ENCODE measurements at places on chromosomes 2 and 18. TPM values are rescaled to one million over a fixed set of nuclear protein-coding genes. Genes with fewer than 3 reads are reported as not detected.
A peak's percentile ranks its signal among the peaks of the same experiment; 100 is the strongest.

- DNase-seq, result no peak
- peaks cover 8% of the 10 kb centered on the region for H3K36me3 ChIP-seq
These were observed 68.6 kb downstream of the CAB39 start for GRCh38 chr2:230781130-230781797.

The ANKRD30BL gene
- not detected for total RNA-seq

The GPATCH11 gene
- total RNA-seq, result 7.7 TPM

- no peak overlapping the region for H3K4me3 ChIP-seq
- peaks cover 6% of the 10 kb centered on the region for H3K36me3 ChIP-seq
- H3K27ac ChIP-seq, result no peak overlapping the region
These were observed 20.9 kb downstream of the THNSL2 start for GRCh38 chr2:88190808-88191721.

DNA sequence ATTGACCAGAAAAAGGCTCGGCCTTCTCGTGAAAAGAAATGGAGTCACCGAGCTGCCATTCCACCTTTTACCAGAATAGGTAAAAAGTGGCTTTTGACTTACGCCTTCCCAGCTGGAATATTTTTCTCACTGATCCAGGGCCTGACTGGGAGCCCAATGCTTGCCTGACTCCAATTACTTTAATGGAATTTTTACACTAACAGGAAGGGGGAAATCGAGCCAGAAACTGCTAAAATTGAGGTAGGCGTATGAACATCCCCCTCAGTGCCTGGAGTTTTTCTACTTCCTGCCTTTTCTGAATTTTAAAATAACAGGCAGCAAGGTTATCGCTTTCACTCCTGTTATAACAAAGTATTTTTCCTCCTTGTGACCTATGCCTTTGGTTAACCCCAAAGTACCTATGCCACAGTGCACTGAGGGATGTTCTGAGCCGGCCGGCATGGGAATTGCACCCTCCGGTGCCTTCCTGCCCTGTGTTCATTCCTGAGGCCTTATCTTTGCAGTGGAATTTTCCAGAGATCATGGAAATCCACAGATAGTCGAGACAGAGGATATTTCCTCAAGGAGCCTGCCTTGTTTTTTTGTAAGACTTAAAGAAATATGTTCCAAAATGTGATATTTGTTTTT, 18.3 kb upstream of the RPL31 start:
- H3K36me3 ChIP-seq, result peaks cover 3% of the 10 kb centered on the region
- H3K27ac ChIP-seq, result no peak overlapping the region
- peaks cover 6% of the 10 kb centered on the region for H3K27me3 ChIP-seq
- no peak overlapping the region for H3K4me3 ChIP-seq

DNA sequence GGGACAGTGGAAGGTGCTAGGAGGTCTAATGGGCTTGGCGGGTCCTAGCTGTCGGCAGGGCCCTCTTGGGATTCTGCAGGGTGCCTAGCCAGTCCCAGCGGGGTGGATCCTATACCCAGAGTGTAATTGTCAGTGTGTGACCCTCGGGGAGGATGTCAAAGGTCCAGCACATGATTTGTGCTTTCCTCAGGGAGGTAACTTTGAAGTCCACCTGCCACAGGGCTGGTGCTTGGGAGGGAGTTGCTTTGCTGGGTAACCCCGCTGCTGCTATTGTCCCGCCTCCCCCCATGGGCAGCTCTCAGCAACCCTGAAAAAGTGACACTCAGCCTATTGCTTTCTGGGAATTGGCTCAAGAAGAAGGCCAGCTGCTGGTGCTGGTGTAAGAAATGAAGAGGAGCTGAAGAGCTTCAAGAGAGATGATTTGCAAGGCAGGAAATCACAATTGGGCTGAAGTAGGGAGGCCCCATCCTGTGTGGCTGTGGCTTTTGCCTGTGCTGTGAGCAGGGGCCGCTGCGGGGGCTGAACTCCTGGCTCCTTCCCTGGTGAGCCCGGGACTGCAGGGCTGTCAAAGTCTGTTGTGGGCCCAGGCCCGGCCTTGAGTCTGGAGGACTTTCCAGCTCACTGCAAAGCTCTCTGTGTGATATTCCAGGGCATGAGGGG, 36.4 kb downstream of the EMILIN2 start:
- H3K27me3 ChIP-seq, result no peaks in the 10 kb centered on the region
- H3K4me1 ChIP-seq, result peaks cover 19% of the 10 kb centered on the region
- peak overlapping the region; percentile 82 for H3K4me3 ChIP-seq
- DNase-seq, result no peak
- H3K36me3 ChIP-seq, result no peaks in the 10 kb centered on the region
- H3K27ac ChIP-seq, result peak overlapping the region; percentile 94

GRCh38 chr18:76553715-76554546, 58.9 kb upstream of the ZNF516 start:
- H3K4me1 ChIP-seq, result peaks cover 2% of the 10 kb centered on the region
- no peak overlapping the region for H3K27ac ChIP-seq
- H3K27me3 ChIP-seq, result peaks cover 30% of the 10 kb centered on the region
- no peaks in the 10 kb centered on the region for H3K36me3 ChIP-seq

- H3K4me1 ChIP-seq, result peaks cover 23% of the 10 kb centered on the region
- H3K4me3 ChIP-seq, result no peak overlapping the region
- no peak for DNase-seq
- no peaks in the 10 kb centered on the region for H3K27me3 ChIP-seq
- H3K27ac ChIP-seq, result no peak overlapping the region
These were observed 1.7 kb upstream of the RPE start for GRCh38 chr2:210000464-210001324.

The CHRNG gene
- total RNA-seq, result not detected

The PDE11A gene
- total RNA-seq, result not detected

The ACMSD gene
- not detected for total RNA-seq

DNA sequence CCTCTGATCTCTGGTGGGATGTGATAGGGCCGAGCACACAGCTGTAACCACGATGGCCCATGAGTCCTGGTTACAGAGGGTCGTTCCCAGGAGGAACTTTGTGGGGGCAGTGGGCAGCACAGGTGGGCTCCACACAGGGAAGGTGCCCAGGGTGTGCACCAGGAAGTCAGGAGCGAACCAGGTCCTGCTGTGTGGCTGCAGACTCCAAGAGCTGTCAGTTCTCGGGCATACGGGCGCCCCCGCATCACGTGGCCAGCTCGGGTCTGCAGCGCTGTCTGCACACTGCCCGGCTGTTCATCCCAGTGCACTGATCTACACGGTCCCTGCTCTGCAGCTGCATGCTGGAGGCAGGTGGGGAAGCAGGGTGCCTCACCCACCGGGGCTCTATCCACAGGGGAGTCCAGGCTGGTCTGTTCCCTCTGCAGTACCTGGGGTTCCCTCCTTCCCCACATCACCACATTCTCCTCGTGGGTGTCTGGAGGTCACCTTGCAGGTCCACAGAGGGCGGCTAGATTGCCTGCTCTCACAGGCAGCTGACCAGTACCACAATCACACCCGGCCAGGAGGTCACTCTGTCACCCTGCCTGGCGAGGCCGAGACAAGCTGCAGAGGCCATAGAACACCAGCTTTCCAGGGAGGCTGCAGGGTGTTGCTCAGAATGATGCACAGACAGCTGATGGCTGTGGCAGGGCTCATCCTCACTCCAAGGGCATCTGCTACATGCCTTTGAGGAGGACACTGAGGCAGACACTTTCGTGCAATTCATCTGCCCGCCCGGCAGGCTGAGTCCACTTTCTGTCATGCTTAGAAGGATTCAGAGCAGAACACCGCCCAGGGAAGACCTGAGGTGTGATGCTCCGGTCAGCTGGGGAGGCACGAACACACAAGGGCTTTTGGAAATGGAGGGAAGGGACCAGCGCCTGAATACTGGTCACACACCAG, 202.7 kb downstream of the EIPR1 start:
- DNase-seq, result no peak
- H3K27ac ChIP-seq, result no peak overlapping the region
- H3K36me3 ChIP-seq, result peaks cover 6% of the 10 kb centered on the region
- H3K27me3 ChIP-seq, result no peaks in the 10 kb centered on the region
- peaks cover 2% of the 10 kb centered on the region for H3K4me1 ChIP-seq

DNA sequence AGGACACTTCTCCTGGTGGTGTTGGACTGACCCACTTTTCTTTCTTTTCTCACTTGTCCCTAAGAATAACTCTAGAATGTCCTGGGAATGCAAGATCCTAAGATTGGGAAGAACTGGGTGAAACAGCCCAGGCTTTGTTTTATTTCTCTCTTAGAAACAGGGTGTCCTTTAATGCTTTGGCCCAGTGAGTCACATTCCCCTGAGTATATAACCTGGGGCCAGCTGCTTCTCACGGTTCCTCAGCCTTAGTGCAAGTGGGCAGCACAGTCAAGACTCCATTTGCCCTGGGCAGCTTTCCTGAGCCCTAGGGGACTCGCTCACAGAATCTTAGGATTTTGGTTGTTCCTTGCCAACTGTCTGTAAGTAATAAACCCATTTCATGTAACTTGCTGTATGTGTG, 355.0 kb downstream of the DSC3 start:
- H3K36me3 ChIP-seq, result no peaks in the 10 kb centered on the region
- H3K27me3 ChIP-seq, result no peaks in the 10 kb centered on the region
- H3K27ac ChIP-seq, result no peak overlapping the region
- no peaks in the 10 kb centered on the region for H3K4me1 ChIP-seq
- no peak overlapping the region for H3K4me3 ChIP-seq

DNA sequence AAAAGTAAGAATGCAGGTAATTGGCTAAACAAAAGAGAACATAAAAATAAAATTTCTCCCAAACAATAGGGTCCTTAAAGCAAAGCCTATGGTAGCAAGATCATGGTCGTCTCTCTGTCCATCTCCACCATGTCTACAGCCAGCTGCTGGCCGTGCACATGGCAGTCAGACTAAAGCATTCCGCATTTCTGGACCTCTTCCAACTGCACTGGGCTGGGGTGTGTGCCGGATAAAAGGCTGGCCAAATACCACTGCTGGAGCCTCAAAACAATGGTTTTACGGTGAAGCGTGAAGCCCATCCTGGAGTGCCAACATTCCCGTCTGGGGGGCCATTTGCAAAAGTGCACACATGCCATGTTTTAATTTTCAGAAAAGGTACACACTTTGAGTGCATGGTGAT, 74.8 kb upstream of the PIEZO2 start:
- H3K36me3 ChIP-seq, result no peaks in the 10 kb centered on the region
- no peak overlapping the region for H3K27ac ChIP-seq
- H3K4me3 ChIP-seq, result no peak overlapping the region
- H3K27me3 ChIP-seq, result peaks cover 7% of the 10 kb centered on the region

- H3K4me3 ChIP-seq, result no peak overlapping the region
- H3K36me3 ChIP-seq, result peaks cover 7% of the 10 kb centered on the region
- no peak for DNase-seq
- no peak overlapping the region for H3K27ac ChIP-seq
- peaks cover 2% of the 10 kb centered on the region for H3K4me1 ChIP-seq
These were observed 19.1 kb downstream of the MSTN start for GRCh38 chr2:190043441-190043840.

- H3K4me3 ChIP-seq, result no peak overlapping the region
- peaks cover 7% of the 10 kb centered on the region for H3K27me3 ChIP-seq
- no peak overlapping the region for H3K27ac ChIP-seq
- no peak for DNase-seq
These were observed 67.3 kb upstream of the SPATS2L start for GRCh38 chr2:200239216-200239615.

DNA sequence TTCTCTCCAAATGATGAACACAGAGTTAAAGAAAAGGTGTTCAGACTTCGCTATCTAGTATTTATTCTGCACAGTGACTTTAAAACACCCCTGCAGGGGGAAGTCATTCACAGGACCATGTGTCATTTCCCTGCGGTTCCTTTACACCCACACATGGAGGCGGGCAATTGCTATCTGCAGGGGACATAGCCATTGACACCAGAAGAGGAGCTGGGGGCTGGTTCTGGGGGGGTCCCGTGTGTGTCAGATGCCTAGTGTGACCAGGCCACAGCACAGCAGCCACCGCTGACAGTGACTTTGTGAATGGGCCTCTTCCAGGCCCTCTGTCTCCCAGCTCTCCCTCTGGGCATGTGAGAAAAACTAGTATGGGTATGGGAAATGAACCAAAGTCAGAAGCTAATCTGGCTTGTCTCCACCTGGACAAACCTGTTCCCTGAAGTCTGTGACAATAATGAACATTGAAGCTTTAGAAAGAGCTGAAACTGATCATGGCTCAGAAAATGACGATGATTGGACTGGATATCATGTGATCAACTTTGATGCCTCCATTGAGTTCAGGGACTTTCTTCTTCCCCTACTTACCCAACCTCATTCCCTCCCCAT, 7.5 kb upstream of the GBX2 start:
- DNase-seq, result no peak
- peaks cover 63% of the 10 kb centered on the region for H3K27me3 ChIP-seq
- H3K4me1 ChIP-seq, result peaks cover 16% of the 10 kb centered on the region
- H3K27ac ChIP-seq, result no peak overlapping the region
- H3K4me3 ChIP-seq, result no peak overlapping the region

DNA sequence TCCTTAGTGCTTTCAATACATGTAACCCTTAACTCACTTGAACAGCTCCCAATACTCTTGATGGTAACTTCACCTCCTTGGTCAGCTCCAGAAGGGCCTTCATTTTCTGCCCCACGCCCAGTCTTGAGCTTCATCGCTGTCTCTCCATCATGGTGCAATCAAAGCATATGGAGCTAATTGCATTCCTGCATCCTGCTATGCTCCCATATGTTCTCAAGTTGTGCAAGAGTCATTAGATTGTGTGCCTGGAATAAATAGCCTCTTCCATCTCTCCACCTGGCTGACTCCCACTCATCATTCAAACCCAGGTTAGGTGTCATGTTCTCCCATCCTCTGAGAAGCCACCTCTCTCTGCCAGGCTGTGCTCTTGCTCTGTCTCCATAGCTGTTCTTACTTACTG, 364.5 kb upstream of the RGPD4 start:
- no peaks in the 10 kb centered on the region for H3K36me3 ChIP-seq
- DNase-seq, result no peak
- H3K27ac ChIP-seq, result no peak overlapping the region

The DBI gene
- 43.0 TPM for total RNA-seq

GRCh38 chr2:221312634-221313033, 259.5 kb downstream of the EPHA4 start:
- H3K36me3 ChIP-seq, result no peaks in the 10 kb centered on the region
- H3K27me3 ChIP-seq, result peaks cover 11% of the 10 kb centered on the region
- peak overlapping the region; percentile 34 for H3K4me3 ChIP-seq
- peaks cover 6% of the 10 kb centered on the region for H3K4me1 ChIP-seq

GRCh38 chr2:200603972-200604371, 18.2 kb downstream of the AOX1 start:
- no peak for DNase-seq
- no peaks in the 10 kb centered on the region for H3K36me3 ChIP-seq
- no peak overlapping the region for H3K27ac ChIP-seq
- peaks cover 19% of the 10 kb centered on the region for H3K27me3 ChIP-seq

DNA sequence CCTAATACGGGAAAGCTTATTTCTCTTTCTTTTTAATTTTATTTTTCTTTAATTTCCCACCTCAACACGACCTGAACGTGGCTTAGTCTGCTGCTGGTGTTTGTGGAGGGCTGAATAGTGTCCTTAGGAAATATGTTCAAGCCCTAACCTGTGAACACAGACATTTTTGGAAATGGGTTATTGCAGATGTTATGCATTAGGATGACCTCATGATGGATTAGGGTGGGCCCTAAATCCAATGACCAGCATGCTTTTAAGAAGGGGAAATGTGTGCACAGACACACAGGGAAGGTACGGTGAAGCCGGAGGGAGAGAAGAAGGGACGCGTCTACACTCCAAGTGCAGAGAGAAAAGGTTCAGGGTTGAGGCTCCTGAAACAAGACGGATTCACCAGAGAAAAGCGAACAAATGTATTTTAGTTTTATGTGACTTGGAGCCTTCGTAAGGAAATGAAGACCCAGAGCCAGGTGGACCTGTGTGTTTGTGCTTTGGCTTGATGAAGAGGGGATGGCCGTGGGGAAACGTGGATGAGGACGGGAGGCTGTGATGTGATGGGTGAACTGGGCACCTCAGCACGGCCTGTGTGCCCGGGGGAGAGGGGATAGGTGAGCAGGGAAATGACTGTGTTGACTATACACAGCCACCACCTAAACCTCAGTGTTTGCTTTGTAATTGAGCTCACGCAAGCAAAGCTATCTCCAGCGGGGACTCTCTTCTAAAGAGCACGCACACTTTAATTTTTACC, 37.5 kb downstream of the RTP5 start:
- H3K27ac ChIP-seq, result no peak overlapping the region
- peaks cover 10% of the 10 kb centered on the region for H3K36me3 ChIP-seq
- DNase-seq, result no peak
- no peaks in the 10 kb centered on the region for H3K27me3 ChIP-seq
- H3K4me3 ChIP-seq, result no peak overlapping the region

The DSG4 gene
- total RNA-seq, result not detected

Data from T-helper 17 cell (primary cell).